ENCODE measurements at places on chromosomes 6 and 20.

DNA sequence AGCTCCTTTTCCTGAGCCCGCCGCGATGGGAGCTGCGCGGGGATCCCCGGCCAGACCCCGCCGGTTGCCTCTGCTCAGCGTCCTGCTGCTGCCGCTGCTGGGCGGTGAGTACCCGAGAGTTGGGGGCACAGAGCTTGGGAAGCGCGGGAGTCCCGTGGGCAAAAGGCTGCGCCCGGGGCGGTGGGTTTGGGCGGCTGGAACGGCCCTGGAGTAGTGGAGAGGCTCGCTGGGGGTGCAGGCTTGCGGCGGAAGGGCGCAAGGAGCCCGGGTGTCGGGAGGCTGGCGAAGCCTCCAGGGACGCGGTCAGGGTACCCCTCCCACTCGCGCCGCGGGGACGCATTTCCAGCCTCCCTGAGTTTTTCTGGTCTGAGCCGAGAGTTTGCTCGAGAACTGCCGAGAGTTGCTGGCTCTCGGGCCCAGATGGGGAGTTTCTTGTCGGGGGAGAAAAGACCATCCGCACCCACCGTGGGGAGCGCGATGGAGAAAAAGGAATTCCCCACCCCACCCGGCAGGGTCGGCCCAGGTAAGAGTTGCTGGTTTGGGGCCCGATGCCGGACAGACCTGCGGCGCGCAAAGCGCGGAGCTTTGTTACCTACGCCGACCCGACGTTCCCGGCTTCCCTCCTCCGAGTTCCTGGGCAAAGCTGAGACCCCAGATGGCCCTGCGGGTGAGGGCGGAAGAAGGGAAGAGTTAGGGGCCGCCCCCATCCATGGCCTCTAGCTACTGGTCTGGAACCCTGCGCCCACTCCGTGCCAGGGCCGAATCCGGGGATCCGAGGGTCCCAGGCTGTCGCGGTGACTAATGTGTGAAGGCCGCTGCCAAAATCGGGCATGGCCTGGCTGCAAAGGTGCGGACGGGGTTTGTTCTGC lies 584 bp downstream of the PTK7 start:
- DNase-seq, result no peak

DNA sequence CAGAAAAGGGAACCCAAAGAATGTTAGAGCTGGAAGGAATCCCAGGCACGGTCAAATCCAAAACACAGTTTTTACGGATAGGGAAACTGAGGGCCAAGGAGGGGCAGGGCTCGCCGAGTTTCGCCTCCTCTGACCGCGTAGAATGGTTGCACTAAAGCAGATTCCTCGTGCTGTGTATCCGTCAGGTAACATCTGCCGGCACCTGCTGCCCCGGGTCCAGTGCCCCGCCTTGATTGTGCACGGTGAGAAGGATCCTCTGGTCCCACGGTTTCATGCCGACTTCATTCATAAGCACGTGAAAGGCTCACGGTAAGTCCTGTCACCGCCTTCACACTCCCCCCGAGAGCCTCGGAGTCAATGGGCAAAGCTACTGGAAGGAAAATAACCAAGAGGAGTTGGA lies 17.1 kb downstream of the TUBB2A start:
- DNase-seq, result no peak

DNA sequence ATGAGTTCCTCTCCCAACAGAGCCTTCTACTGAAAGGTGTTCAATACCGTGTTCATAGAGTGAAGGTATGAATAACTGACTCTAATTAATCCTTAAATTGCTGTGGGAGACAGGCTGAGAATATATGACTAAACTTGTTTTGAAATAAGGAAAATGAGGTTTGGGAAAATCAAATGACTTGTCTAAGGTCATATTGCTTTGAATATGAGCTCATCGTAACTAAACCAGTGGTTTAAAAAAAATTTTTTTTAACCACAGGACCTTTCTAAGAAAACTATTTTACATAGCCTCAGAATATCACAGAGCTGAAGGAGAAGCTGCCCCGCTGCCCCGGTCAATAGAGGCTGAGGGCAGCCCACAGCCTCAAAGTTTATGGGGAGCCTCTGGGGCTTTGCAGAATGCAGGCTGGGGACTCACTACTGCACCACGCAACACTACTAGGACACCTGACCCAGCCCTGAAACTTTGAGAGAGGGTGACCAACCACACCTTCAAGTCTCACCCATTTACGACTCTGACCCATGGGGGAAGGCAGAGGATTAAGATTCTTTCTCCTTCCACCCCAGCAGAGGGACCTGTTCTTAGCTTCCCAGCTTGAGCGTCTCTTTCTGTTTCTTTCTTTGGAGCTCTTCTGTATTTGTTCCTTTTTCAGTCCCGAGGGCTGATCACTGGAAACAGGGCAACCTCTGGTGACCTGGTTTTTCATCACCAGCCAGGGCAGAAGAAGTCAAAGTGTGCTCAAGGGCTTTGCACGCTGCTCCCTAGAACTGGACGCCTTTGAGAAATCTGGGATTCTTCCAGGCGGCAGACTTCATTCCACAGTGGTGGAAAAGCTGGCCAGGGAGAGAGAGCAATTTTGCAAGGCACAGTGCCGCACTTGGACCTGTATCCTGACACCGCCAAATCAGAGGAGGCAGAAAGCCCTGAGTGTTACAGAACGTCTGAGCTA lies 220.2 kb downstream of the ATXN1 start:
- no peak for DNase-seq

DNA sequence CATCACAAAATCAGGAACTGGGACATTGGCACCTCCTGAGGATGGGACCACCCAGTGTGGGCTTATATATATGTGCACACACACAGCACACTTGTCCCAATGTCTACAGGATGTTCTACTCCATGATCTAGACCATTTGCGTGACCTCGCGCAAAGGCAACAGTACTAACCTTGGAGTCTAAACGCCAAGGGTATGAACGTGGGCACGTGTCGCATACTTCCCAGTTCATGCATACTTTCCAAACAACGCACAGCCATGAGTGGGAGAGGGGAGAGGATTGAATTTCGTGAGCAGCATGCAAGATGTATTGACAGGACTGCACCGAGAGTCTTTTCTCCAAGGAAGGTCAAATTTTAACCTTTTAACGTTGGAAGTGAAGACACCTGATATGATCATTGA lies 214.2 kb upstream of the QKI start:
- DNase-seq, result no peak
